ENCODE measurements at places on chromosomes 11 and 22.

DNA sequence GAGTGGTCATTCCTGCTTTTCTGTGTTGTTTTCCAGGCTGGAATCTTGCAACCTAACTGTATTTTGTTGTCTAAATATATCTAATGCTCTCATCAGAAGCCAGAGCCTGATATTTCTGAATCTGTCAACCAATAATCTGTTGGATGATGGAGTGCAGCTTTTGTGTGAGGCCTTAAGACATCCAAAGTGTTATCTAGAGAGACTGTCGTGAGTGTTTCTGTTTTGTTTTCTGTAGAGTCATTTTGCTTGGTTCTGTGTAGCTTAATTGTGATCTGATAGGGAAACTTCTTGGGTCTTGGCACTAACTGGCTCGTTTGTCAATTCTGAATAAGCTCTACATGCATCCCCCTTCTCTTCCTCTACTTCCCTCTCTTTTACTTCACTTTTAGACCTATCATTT, 31.2 kb upstream of the RBMXL2 start:
- no peak for DNase-seq

GRCh38 chr11:130531061-130531460, 82.6 kb downstream of the ADAMTS15 start:
- DNase-seq: no peak

DNA sequence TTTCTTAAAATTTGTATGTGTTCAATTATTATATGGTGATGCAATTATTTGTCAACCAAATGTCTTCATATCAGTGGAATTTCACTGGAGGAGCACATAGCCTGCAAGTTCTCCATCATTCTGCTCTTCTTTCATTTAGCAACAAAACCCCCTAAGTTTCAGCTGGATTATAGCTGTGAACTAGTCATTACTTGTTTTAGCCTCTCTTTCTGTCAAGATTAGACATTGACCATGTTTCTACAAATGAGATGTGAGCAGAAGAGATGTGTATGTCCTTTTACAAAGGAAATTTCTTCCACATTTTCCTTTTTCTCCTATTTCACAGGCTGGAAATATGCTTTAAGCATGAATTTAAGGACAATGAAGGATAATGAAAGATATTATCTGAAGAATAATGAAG, 9.2 kb upstream of the NOX4 start:
- no peak for DNase-seq

- DNase-seq: no peak
Measured at GRCh38 chr11:131889146-131889577, 518.7 kb downstream of the NTM start.

GRCh38 chr11:131095511-131096185, 179.4 kb upstream of the SNX19 start:
- no peak for DNase-seq

DNA sequence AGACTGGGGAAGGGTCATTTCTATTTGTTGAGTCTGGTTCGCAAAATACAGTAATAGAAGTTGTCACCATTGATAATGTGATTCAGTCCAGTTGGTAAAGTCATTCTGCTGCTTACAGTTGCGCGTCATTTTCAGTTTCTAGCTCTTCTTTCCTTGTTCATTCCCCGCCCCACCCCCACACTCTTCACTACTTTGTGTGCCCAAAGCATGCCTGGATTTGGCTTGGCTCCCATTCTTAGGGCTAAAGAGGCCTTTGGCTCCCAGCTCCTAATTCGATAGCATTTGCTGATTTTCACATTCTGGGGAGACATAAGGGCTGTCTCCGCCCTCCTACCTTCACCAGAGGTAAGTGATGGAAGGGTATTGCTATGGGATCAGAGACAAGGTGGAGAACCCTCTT, 43.0 kb downstream of the CECR2 start:
- DNase-seq: no peak

DNA sequence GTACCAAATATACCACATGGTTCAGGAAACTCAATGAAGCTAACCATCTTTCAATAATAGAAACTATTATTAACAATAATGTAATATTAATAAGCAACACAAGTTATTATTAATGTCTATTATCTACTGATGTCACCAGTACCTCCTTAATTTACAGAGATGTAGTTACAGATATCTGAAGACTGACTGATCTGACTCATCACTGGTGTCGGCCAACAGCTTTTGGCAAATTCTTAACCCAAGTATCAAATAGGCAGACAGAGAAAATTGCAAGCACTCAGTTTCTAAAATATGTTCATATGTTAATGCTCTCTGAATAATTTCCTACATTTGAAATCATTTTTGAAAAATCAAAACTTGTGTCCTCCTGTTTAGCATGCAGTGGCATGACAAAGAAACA, 100.4 kb upstream of the DDI1 start:
- DNase-seq: no peak

All from effector CD4-positive, alpha-beta T cell (primary cell).